ENCODE measurements at places on chromosomes 3 and 15.
A peak's percentile ranks its signal among the peaks of the same experiment; 100 is the strongest.

GRCh38 chr15:35992791-35993190, 446.8 kb upstream of the DPH6 start:
- DNase-seq: no peak

- DNase-seq: no peak
Measured at GRCh38 chr3:64493149-64493548, 194.7 kb downstream of the ADAMTS9 start.

GRCh38 chr3:179460260-179460659, 9.0 kb upstream of the GNB4 start:
- no peak for DNase-seq

- no peak for DNase-seq
Measured at GRCh38 chr3:46536758-46537157, 29.3 kb downstream of the LRRC2 start.

- no peak for DNase-seq
Measured at GRCh38 chr3:126216416-126216815, 36.0 kb upstream of the ALDH1L1 start.

- no peak for DNase-seq
Measured at GRCh38 chr3:172285844-172286243, 162.4 kb downstream of the GHSR start.

- DNase-seq: no peak
Measured at GRCh38 chr15:70557521-70558258, 205.7 kb downstream of the UACA start.

DNA sequence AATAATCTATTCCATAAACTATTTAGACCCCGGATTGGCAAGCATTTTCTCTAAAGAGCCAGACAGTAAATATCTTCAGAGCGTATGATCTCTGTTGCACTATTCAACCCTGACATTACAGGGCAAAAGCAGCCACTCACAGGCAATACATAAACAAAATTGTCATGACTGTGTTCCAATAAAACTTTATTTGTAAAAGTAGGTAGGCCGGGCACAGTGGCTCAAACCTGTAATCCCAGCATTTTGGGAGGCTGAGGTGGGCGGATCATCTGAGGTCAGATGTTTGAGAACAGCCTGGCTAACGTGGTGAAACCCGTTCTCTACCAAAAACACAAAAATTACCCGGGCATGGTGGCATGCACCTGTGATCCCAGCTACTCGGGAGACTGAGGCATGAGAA, 66.5 kb downstream of the ADAMTS9 start:
- DNase-seq: no peak

- no peak for DNase-seq
Measured at GRCh38 chr3:13767896-13768295, 112.0 kb downstream of the WNT7A start.

DNA sequence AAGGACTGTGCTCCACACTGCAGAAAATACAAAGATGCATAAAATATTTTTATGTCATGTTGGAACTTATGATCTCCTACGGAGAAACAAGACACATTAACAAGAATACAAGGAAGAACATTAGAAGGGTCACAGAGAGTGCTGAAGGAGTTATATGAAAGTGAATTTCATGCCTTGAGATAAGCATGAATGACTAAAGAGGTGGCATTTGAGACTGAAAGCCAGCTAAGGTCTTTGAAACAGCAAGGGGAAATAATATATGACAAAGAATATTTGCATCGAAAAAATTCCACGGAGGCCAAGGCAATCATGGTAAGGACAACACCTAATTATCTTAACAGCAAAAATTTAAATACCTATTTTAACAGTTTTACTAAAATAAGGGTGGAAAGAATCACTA, 12.5 kb downstream of the GSK3B start:
- DNase-seq: no peak

DNA sequence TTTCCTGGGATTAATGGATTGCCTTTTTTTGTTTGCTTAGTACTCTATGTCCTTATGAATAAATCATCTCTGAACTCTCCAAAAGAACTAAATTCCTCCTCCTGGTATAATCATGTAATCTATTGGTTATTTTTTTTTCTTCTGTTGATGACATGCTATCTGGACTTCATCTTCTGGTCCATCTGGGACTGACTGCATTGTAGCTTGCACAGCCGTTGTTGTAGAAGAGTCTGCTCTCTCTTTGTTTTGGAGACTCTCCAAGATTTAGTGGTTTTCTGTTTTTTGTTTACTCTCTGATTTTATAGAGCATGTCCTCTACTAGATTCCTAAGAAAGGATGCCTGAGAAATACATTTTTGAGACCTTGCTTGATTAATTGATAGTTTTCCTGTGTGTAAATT, 19.1 kb downstream of the IREB2 start:
- DNase-seq: no peak

DNA sequence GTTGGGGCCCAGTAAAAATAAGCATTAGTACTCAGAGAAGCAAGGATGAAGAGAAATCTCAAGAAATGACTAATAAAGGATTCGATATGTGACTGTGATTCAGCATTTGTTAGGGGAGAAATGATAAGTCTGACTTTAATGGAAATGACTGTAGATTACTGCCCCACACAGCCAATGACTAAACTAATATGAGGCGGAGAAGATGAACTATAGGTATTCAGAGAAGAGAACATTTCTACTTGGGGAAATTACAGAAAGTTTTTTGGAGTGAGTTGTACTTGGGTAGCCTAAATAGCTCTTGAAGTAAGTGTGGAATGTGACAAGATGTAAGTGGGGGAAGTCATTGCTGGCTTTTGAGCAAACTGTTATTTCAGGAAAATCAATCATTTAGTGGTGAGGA, 380.0 kb downstream of the PDCD6IP start:
- DNase-seq: no peak

GRCh38 chr3:134197681-134198261, 52.9 kb downstream of the RYK start:
- no peak for DNase-seq

DNA sequence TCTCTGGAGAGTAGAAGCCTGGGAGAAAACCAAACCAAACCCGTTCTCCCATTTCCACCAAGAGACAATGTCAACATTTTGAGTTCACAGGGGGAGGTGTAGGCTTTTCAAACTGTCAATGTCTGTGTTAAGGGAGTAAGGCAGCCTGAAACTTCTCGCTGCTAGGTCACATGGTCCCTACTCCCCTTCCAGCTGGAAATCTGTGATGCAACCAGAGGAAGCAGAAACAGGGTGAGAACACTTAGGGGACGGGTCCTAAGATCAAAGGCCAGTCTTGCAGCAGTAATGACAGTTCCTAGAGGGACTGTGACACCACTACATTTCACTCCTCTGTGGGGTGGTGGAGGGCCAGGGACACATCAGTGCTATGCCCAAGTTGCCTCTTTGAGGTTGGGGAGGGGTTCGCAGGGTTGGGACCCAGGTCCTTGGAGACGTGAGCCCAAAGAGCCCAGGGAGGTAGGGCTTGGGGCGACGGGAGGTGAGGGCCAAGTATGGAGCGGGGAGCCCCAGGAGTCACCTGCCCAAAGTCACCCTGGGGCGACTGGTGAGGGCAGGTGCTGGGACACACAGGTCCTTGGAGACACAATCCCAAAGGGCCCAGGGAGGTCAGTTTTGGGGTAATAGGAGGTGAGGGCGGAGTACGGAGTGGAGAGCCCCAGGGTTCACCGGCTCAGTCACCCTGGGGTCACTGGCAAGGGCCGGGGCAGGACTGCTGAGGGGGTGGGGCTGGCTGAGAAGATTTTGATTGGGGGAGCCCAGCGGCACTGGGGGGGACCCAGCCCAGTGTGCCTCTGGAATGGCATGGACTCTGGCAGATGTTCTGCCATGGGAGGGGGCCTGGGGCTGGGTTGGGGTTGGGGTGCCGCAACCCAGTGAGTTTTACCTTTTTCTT, 582 bp downstream of the GOLGA6L2 start:
- DNase-seq: no peak

DNA sequence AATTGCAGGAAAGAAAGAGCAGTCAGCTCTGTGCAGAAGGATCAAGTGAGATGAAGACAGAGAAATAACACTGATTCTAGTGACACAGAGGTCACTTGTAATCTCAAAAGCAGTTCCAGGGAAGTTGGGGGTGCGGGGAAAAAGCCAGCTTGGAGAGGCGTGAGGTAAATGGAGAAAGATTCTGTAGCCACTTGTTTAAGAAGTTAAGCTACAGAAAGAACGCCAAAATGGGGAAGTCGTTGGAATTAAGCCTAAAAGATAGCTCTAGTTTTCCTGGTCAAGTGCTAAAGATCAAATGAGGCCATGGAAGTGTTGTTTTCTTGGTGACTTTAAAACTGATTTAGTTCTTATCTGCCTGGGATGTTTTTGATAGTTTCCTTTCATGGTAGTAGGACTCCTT, 152.0 kb downstream of the GREM1 start:
- no peak for DNase-seq

- DNase-seq: no peak
Measured at GRCh38 chr3:45499529-45499928, 95.0 kb upstream of the LIMD1 start.

- DNase-seq: no peak
Measured at GRCh38 chr3:58124387-58124786, 86.4 kb downstream of the DNASE1L3 start.

DNA sequence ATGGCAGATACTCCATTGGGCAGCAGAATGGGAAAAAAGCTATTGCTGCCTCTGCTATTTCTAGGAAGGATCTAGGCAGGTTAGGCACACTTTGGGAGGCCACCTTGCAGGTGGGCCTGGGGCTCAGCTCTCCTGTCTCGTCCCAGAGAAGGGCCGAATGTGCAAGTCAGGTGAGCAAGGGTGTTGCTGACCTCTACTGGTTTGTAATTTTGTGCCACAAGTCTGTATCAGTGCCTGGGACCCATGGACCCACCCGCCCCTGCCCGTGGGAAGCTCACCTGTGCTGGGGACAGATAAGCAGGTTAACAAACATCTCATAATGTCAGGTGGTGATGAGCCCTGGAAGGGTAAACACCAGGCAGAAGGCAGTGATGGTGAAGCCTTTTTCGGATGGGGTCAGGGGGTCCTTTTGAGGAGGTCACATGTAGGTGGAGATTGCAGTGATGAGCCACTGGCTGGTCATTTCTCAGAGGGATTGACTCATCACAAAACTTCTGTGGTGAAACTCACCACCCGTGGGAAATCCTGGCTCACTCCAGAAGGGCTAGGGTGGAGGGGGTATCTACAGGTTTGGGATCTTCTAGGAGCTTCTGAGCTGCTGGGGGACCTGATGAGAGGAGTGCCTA, 161.3 kb downstream of the KLF13 start:
- peak; percentile 10 for DNase-seq

- no peak for DNase-seq
Measured at GRCh38 chr15:58517252-58517681, 85.5 kb downstream of the LIPC start.

DNA sequence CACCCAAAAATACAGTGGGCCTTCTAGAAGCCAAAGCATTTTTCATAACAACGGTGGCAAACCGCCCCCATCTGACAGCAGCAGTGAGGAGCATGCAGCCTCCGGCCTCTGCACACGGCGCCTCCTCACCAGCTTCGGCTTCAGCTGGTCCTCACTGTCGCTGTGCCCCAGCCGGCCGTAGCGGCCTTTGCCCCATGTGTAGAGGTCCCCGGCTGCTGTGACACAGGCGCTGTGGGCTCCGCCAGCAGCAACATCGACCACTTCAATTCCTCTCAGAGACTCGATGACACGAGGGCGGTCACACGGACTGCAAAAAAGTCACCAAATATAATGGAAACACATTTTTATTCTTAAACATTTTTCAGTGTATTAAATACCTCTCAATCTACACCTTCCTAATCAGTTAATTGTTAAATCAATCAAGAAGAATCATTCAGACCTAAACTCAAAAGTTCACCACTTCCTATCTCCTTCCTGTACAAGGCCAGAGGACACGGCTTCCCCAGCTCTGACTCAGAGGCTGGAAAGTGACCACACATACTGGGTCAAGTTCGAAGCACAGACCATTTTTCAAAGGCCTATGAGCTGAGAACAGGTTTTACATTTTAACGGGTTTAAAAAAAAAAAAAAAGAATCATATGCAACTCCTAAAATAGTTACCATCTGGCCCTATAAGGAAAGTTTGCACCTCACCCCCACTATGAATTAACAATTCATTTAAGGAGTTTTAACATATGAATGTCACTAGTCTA, 33.6 kb upstream of the OCA2 start:
- no peak for DNase-seq

DNA sequence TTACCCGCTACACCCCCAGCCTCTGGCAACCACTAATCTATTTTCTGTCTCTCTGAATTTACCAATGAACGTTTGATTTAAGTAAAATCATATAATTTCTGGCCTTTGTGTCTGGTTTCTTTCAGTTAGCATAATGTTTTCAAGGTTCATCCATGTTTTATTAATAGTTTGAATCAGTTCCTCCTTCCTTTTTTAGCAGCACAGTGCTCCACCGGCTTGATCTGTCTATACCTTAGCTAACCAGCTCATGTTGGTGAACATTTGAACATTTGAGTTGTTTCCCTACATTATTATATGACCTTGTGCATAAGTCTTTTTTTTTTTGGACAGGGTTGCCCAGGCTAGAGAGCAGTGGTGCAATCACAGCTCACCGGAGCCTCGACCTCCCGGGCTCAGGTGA, 33.3 kb downstream of the PDE8A start:
- no peak for DNase-seq

DNA sequence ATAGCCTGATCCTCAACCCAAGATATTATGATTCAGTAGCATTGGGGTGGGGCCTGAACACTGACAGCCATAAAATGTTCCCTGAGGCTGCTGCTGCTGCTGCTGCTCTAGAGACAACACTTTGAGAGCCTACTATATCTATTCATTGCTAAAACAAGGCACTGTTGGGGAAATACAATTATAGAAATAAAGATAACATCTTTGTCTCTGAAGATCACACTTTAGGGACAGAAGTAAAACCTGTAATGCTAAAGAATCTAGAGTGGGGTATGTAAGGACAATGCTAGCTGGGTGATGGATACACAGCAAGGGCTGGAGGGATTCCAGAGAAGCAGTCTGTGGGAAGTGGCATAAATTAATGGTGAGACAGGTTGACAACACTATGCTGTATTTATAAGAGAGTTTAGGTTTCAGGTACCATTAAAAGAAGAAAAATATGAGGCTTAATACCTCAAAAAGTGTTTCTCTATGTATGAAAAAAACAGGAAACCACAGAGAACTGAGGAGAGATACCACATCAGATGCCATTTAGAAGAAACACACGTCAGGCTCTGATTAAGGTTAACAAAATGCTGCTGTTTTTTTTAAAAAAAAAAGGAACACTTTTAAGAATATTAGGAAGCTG, 115.9 kb downstream of the CBLB start:
- no peak for DNase-seq

DNA sequence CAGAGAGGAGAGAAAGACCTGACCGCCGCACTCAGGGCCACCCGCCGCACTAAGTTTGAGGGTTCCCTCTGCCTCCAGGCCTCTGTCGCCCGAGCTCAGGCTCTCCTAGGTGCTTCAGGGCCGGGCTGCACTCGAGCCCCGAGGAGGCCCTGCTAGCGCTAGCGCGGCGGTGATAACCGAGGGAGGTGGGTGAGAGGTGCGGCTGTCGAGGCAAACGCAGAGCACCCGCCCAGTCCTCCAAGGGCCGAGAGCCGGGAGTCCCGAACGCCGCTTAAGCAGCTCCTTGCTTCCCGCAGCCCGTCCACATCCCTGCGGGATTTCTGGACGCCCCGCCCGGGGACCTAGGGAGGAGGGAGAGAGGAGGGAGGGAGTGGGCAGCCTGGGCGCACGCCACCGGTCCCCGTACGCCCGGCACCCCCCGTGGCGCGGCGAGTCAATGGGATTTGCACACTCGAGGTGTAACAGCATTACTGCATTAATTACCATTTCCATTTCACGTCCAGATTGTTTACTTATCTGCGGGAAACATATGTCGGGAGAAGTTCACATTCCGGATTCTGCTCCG, 6.8 kb downstream of the SOX14 start:
- DNase-seq: no peak

GRCh38 chr15:62706317-62706716, 336.2 kb upstream of the TPM1 start:
- DNase-seq: no peak

Measured in testis (tissue), 5 donors.